Fibroblast of lung (primary cell): ENCODE measurements at places on chromosomes 6 and 20.

DNA sequence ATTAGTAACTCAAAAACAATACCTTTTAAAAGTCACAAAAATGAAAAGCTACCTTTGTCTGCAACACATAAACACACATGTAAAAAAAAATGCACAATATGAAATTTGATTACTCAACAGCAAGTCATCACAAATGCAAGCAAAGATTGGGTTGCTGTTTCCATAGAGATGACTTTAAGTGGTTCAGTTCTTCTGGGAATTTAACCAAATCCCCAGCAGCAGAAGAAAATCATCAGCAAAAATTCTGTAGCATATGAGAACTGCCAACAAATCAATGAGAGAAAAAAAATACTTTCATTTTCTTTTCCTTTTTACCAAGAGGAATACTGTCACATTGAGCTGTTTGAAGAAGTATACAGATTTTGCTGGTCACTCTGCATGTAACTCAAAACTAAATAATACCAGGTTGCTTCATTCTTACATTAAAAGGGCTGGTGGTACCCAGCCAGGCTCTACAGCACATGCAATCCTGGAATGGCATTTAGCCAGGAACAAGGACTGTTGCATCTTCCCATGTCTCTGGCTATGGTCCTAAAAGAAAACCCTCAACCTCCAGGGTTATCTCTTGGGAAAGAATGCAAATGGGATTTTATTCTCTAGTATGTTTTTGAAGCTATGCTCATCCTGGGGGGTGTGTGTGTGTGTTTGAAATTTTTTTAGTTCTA is 158.3 kb downstream of the OPRM1 start:
- peak; percentile 71 for DNase-seq

GRCh38 chr20:2619961-2620595 is 32.4 kb upstream of the NOP56 start:
- DNase-seq = peak; percentile 5

GRCh38 chr6:31680226-31681134 is at the start of gene LY6G5C:
Gene LY6G5C, minus strand, starts transcription at chr6:31681067. Its CDS starts 694 bp downstream, at chr6:31680373.
- DNase-seq = peak; percentile 96

- no peak for DNase-seq
Observed at GRCh38 chr20:35657271-35657670, 7.4 kb downstream of the CPNE1 start.

DNA sequence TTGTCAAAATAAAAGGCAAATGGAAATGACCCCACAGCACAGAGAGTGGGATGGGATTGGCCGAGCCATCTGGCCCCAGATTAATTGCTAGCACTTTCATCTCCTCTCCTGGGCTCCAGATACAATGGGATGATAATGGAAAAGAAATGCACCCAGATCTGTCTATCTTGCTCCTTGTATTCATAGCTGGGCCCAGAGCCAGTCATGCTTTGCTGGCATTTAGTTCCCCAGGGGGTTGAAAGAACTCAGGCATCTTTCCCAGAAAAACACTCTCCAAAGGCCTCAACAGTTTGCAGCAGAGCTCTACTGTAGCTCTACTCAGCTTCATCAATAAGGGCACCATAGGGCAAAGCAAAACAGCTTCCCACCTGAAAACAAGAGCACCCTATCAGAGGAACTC is 116.0 kb upstream of the FOXA2 start:
- no peak for DNase-seq

DNA sequence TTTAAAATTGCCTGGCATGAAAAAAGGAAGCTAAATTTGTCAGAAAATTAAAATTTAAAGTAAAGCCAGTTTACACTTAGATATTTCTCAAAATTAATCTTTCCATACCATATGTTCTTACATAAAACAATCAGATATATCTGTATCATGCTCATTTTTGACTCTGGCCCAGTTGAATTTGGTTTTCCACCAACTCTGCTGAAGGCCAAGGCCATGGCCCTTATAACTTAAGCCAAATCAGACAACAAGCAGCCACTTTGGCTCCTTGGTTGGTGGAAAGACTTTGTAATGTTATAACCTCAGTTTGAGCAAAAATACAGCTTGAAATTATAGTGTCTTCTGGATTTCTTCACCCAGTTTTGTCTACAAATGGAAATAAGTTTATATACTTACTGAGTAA is 97.3 kb downstream of the CENPW start:
- DNase-seq = no peak

DNA sequence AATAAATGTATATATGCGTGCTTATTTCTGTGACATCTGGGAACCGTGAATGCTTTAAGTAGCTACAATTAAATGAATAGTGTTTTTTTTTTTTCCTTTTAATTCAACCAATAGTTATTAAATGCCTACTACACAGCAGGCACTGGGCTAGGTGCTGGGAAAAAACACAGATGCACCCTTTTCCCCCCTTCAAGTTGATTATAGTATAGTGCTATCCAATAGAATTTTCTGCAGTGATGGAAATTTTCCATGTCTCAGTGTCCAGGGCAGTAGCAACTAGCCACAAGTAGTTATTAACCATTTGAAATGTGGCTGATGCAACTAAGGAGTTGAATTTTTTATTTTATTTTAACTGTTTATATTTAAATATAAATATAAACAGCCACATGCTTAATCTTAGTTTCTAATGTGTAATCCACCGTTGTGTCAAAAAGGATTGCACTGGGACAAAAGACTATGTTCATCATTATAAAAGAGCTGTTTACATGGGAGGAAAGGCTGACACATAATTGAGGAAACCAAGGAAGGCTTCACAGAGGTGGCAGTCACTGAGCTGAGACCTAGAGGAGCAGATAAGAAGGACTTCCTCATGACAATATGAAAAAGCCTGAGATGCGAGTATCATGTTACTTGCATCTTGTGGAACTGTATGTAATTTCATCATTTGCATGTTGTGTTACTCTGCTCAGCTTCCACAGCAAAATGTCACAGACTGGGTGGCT is 261.2 kb upstream of the PLCB4 start:
- no peak for DNase-seq

GRCh38 chr6:166626177-166627032 is 646 bp downstream of the RPS6KA2 start:
- peak; percentile 55 for DNase-seq

GRCh38 chr6:40900791-40901190 is 138.2 kb downstream of the UNC5CL start:
- peak; percentile 12 for DNase-seq

- peak; percentile 1 for DNase-seq
Observed at GRCh38 chr6:91654357-91654756, 1067.5 kb upstream of the MAP3K7 start.

- DNase-seq = no peak
Observed at GRCh38 chr20:39326050-39326449, 363.9 kb downstream of the DHX35 start.

DNA sequence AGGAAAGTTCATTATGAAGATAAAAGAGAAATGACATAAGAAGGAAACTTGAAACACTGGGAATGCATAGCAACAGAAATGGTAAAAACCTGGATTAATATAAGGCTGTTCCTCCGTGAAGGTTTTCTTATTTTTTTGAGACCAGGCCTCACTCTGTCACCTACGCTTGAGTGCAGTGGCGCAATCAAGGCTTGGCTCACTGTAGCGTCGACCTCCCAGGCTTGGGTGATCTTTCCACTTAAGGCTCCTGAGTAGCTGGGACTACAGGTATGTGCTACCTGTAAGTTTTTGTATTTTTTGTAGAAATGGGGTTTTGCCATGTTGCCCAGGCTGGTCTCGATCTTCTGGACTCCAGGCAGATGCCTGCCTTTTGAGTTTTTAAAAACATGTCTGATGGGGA is 51.7 kb downstream of the PANK2 start:
- no peak for DNase-seq

GRCh38 chr6:4928426-4928825 is 75.4 kb downstream of the RPP40 start:
- DNase-seq = peak; percentile 28

GRCh38 chr6:28940294-28940857 is 16.6 kb upstream of the TRIM27 start:
- no peak for DNase-seq

GRCh38 chr6:78629154-78629721 is 238.1 kb upstream of the IRAK1BP1 start:
- peak; percentile 25 for DNase-seq

DNA sequence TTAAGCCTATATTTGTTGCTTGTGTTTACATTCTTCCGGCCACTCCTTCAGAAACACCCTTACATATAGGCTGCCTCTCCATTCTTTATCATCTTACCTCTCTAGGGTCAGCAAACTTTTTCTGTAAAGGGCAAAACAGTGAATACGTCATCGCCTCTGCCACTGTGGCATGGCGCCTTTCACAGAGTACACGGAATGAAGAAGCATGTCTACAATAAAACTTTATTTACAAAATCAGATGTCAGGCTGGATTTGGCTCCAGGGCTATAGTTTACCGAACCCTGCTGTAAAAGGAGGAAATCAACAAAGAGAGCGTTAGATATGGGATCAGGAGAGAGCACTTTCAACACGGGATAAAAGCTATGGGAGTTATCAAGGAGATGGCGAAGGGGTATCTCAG is 9.3 kb upstream of the NCR2 start:
- no peak for DNase-seq

GRCh38 chr20:12371990-12372389 is 454.3 kb downstream of the BTBD3 start:
- DNase-seq = no peak

- DNase-seq = no peak
Observed at GRCh38 chr6:95794749-95795148, 217.4 kb downstream of the MANEA start.

GRCh38 chr6:148431413-148431812 is 88.8 kb downstream of the SASH1 start:
- DNase-seq = no peak

GRCh38 chr6:155177363-155177961 is 86.4 kb upstream of the CLDN20 start:
- DNase-seq = peak; percentile 54

- no peak for DNase-seq
Observed at GRCh38 chr6:121428872-121429756, 6.3 kb upstream of the GJA1 start.

GRCh38 chr6:8029243-8029870 is 34.8 kb downstream of the BLOC1S5 start:
- DNase-seq = no peak

DNA sequence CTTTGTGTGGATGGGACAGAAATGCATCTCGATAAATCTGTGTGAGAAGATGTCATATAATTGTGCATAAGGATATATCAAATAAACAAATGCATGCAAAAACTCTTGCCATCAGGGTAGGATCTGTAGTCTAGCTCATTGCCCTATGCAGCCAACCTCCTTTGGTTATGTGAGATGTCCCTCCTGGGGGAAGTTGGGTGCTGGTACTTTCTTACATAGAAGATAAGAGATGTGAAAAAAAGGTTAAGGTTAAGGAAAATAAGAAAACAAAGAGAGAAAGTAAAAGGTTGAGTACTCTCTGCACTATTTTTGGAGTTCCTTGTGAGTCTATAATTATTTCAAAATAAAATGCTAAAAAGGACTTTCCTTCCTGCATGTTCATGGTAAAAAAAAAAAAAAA is 30.4 kb downstream of the ZDHHC14 start:
- DNase-seq = no peak

DNA sequence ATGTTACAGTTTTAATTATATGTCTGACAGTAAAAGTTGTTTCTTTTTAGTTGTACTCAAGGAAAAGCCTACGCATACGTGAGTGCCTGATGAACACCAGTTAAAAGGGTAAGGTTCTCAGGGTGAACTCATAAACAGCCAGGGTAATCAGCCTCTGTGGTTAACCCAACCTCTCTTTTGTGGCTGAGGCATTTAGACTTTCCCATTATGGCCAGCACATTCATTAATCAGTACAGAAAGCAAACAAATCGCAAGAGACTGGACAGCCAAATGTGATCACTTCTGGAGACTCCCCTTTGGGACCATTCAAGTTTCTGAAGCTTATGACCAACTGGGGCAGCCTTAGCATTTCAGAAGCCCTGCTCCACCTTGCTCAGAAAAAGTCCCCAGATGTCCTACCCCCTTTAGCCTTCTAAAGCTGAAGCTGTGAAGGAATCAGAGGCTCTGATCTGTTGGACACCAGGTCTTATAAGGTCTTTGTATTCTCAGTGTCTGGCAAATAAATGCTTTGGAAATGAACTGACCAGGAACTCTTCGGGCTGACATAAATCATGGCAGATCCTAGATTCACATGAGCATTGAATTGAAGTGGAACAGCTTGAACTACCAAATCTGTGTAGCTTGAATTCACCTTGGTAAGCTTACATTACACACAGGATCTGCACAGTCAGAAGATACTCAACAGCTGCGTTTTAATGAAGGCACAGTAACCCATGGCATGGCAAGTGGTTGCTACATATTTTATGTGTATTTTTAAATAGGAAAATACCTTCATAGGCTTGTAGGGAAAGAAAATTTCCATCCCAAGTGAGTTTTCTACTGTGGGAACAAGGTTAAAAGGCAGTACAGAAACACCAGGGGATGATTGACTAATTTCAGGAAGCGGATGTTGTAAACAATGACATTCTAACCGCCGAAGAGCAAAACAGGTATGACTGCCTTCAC is 18.7 kb downstream of the IL20RA start:
- DNase-seq = no peak

GRCh38 chr20:50052550-50053361 is 60.2 kb downstream of the UBE2V1 start:
- no peak for DNase-seq

DNA sequence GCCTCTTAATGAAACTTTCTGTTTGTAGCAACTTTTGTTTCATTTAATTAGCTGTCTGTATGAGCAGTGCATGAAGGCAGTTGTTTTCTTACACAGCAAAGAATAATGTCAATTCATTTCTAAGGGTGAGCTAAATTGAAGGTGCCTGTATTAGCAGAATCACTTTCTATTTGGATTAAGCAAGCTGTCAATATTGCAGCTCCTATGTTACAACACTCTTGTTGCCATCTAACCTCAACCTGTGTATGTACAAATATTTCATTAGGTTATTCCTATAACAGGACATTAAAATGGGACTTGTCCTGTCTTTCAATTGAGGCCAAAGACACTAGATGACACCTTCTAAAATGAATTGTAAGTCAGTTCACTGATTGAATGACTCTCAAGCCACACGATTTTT is 647.5 kb downstream of the UTRN start:
- DNase-seq = no peak
